ENCODE measurements at places on chromosomes 6 and 20.

- no peak for DNase-seq
Measured at GRCh38 chr20:52619101-52619500, 353.1 kb upstream of the TSHZ2 start.

GRCh38 chr6:149190224-149190831 lies 127.2 kb upstream of the TAB2 start:
- peak; percentile 38 for DNase-seq

GRCh38 chr6:42791706-42792320 lies 10.0 kb downstream of the BICRAL start:
- no peak for DNase-seq

DNA sequence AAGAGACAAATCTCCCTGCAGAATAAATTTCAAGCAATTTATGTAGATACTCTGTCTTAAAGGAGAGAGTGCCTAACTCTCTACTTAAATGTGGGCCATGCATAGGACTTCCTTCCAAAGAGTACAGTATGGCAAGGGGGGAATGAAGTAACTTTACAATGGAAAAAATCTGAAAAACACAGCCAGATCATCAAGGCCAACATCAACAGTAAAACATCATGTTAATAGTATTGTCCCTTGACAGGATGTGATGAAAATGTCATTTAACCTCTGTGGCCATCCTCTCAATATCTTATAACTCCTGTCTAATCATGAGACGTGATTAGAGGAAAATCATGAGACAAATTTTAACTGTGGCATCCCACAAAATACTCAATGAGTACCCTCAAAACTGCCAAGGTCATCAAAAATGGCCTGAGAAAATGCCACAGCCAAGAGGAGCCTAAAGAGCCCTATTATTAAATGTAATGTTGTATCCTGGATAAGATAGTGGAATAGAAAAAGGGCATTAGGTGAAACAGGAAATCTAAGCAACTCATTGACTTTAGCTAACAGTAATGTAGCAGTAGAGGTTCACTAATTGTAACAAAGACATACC lies 47.5 kb downstream of the CNBD2 start:
- no peak for DNase-seq

DNA sequence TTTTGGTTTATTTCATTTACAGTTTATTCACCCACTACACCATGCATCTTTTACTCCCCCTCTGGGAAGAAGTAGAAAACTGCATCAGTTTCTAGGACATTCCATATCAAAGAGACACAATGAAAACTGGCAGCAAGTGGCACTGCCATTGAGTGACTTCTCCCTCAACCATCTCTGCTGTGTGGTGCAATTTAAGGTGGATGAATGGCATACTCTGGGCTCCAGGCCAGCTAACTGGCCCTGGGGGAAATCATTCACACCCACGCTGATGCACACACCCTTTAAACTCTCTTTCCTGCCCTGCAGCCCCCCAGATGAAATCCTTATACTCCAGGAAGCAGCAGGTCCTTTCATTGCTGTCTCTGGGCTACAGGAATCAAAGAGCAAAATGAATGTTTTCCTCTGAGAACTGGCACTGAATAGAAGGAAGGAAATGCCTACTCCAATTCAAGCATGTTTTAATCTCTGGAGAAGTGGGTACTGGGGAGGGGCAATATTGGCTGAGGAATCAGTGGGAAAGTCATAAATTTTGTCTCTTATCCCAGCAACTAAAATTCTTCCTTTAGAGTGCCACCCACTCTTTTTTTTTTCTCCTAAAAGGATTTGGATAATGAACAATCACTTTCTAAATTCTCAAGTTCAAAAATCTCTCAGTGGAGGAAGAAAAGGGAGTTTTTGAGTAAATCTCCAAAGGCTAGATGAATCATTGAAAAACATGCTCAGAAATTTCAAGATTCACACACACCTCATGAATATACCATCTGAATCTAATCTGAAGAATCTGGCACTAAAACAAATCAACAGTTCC lies 16.9 kb upstream of the RFPL4B start:
- no peak for DNase-seq

GRCh38 chr6:56866917-56867522 lies 87.9 kb upstream of the BEND6 start:
- DNase-seq: no peak

- no peak for DNase-seq
Measured at GRCh38 chr6:89615882-89616281, 22.7 kb downstream of the LYRM2 start.

GRCh38 chr6:124872361-124873065 lies 89.7 kb upstream of the RNF217 start:
- no peak for DNase-seq

- no peak for DNase-seq
Measured at GRCh38 chr6:166839569-166839968, 116.8 kb downstream of the RNASET2 start.

GRCh38 chr20:48849299-48849698 lies 21.5 kb upstream of the PREX1 start:
- no peak for DNase-seq

GRCh38 chr6:119736296-119737021 lies 386.9 kb upstream of the MAN1A1 start:
- no peak for DNase-seq

DNA sequence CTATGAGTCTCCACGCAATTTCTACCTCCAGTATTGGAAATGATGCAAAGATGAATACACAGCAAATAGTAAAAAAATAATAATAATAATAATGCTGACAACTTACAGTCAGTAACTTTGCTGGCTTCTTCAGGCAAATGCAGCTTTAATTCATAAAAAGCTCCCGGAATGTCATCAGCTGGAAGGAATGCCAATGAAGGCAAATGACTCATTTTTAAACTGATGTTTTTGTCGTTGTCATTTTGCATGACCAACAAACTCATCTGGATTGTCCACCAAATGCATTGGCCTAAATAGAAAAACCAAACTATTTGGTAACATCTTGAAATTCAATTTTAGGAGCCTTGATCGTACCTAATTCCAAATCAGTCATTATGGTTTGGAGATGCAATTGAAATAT lies 217.1 kb downstream of the ALDH8A1 start:
- no peak for DNase-seq

All from activated T-helper 9 cell treated with anti-CD3 and anti-CD28 coated beads, Interleukin-2, amount 50 U/mL, for 16 hours (primary cell).